ENCODE measurements at places on chromosomes 11 and 22.

DNA sequence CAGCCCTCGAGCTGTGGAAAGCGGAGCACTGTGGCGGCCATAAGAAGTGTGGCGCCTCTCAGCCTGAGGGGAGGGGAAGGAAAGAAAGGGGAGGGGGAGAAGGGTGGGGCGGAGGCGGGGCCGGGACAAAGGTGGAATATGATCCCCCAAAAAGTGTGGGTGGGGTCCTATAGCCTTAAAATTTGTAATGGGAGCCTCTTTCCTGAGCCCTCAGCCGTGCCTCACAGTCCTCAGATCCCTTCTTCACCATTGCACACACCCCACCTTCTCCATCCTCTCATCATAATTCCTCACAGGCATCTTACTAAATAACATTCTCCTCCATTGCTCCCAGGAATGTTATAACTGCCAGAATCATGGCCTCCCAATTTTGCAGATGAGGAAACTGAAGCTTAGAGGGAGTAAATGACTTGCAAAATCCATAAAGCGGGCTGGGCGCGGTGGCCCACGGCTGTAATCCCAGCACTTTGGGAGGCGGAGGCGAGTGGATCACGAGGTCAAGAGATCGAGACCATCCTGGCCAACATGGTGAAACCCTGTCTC, 600 bp upstream of the RAB6A start:
- DNase-seq: no peak

GRCh38 chr11:65184146-65184545, 2.4 kb downstream of the CAPN1 start:
- DNase-seq: no peak

GRCh38 chr11:64999478-64999877, 2.7 kb upstream of the BATF2 start:
- DNase-seq: no peak

DNA sequence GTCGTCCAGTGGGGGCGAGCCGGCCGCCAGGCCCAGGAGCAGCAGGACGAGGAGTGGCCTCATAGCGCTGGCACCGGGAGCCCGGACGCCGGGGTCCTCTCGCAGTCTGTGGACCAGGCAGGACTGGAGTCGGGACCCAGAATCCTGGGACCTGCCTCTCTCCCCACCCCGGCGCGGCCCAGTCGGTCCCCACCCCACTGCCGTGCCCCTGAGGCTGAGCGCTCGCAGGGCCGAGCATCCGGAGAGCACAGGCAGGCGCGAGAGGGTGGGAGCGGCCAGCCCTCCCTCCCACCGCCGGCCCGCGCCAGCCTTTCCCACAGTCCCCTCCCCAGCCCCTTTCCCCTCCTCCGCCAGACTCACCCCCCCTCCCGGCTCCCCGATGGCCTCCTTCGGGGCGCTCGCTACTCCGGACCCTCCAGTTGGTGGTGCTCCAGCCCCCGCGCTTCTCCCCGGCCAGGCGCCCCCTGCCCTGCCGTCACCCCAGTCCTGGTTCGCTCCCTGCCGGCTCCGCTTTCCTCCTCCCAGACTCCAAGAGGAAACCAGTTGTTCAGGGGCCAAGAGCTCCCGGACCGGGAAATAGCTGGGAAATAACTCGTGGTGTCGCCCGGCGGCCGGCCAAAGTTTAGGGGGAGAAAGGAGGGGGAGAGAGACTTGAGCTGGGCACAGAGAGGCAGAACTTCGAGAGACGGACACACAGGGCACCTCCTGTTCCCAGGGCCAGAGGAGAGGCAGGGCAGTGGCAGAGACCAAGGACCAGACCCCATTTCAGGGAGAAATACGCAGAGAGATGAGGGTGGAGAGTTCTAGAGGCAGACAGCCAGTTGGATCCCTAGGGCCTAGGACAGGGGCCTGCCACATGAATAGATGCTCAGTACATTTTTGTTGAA, at the start of gene C1QTNF5:
Gene C1QTNF5 (minus strand): TSS at position 549 of the 887 bp plus-strand sequence. CDS start 486 bp downstream, at position 63.
- no peak for DNase-seq

- no peak for DNase-seq
Observed at GRCh38 chr11:115873813-115874212, 369.6 kb upstream of the CADM1 start.

DNA sequence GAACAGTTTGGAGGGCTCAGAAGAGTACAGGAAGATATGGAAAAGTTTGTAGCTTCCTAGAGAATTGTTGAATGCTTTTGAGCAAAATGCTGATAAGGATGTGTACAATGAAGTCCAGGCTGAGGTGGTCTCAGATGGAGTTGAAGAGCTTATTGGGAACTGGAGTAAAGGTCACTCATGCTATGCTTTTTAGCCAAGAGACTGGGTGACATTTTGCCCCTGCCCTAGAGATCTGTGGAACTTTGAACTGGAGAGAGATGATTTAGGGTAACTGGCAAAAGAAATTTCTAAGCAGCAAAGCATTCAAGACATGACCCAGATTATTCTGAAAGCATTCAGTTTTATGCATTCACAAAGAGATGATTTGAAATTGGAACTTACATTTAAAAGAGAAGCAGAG, 27.9 kb upstream of the CABP2 start:
- DNase-seq: no peak

GRCh38 chr11:88213406-88213805, 38.2 kb upstream of the RAB38 start:
- DNase-seq: no peak

DNA sequence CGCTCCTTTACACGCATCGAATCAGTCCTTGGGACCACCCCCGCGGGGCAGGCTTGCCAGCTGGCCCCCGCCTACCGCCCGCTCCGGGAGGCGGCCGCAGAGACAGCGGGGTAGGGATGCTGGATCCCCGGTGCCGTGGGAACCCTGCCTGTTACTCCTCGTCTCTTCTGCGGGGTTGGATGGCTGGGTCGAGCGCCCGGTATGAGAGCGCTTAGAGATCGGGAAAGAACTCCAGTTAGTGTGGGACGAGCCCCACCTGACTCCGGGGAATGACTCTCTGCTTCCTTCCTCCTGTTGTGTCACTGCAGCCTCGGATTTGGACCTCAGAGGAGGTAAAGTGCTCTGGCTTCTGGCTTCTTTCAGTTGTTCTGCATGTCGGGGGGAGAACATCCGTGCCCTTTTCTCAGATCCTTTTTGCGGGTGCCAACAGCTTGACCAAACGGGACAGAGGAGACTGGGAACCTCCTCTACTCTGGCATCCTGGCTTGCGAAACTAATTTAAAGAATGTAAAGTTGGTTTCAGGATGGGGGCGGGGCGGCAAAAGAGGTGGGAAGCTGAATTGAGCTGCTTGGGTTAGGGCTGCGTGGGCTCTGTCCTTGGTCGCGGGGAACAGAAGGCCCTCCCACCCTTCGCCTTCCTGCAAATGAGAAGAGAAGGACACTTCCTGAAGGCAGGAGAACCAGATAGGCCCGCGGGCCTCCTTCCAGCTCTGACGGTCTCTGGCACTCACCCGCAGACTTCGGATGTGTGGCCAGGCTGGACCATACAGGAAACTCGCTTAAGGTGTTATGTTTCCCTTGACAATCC, 938 bp downstream of the LAYN start:
- peak; percentile 21 for DNase-seq

- no peak for DNase-seq
Observed at GRCh38 chr22:30866216-30866615, 102.4 kb downstream of the MORC2 start.

DNA sequence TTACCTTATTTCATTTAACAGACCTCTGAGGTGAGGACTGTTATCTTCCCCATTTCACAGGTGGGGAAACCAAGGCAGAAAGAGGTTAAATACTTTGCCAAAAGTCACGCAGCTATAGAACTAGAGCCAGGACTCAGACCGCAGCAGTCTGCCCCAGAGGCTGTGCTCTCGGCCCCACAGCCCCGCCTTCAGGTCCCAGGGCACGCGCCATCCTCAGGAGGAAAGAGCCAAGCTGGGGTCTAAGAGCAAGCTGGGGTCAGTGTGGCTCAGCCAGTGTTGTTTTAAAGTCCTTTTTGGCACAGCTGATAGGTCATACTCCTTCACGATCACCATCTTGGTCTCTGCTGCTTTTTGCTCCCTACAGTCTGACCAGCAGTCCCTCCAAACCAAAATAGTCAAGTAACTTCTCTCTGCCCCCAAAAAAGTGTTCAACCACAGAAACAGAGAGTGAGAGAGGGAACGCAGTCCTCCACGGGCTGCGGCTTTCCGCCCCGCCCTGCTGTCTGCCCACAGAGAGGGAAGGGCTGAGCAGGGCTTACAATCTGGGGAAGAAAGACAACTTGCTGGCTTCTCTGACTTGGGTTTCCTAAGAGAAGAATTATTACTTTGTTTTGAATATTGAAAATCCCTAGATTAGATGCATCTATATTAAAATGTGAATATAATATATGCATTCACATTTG, 137.2 kb upstream of the OPCML start:
- no peak for DNase-seq

- no peak for DNase-seq
Observed at GRCh38 chr11:67279589-67280340, 9.3 kb upstream of the ANKRD13D start.

GRCh38 chr22:45425531-45426265, 12.2 kb downstream of the RIBC2 start:
- DNase-seq: no peak

GRCh38 chr22:38012604-38013072, 28.3 kb upstream of the SOX10 start:
- DNase-seq: no peak

DNA sequence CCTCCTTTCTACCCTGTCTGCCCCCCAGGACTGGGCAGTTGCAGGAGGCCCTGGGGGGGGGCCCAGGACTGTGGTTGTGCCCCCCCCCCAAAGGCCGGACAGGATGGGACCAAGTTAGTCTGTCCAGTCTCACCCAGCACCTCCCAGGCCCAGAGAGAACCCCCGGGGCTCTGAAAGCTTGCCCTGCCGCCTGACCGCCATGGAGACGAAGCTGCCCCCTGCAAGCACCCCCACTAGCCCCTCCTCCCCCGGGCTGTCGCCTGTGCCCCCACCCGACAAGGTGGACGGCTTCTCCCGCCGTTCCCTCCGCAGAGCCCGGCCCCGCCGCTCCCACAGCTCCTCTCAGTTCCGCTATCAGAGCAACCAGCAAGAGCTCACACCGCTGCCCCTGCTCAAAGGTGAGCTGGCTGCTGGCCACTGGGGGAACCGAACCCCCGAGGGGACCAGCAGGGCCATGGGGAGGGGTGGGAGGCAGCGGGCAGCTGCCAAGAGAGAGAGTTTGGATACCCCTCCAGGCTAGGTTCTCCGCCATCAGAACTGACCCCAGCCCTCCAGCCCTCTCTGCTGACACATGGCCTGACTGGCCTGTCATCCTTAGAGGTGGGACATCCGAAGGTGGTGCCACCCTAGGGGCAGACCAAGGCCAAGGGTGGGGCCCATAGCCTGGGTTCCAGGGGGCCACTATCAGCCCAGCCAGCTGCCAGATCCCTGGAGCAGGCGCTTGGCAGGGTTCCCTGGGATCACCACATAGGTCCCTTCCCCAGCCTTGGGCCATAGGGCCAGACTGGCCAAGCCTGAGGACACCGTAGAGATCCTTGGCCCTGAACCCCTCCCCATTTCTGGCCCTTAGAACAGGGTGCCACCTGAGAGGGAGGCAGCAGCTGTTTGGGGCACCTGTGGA, 1.3 kb downstream of the PPP2R5B start:
- DNase-seq: no peak

- DNase-seq: peak; percentile 3
Observed at GRCh38 chr11:29962243-29962642, 54.6 kb downstream of the KCNA4 start.

DNA sequence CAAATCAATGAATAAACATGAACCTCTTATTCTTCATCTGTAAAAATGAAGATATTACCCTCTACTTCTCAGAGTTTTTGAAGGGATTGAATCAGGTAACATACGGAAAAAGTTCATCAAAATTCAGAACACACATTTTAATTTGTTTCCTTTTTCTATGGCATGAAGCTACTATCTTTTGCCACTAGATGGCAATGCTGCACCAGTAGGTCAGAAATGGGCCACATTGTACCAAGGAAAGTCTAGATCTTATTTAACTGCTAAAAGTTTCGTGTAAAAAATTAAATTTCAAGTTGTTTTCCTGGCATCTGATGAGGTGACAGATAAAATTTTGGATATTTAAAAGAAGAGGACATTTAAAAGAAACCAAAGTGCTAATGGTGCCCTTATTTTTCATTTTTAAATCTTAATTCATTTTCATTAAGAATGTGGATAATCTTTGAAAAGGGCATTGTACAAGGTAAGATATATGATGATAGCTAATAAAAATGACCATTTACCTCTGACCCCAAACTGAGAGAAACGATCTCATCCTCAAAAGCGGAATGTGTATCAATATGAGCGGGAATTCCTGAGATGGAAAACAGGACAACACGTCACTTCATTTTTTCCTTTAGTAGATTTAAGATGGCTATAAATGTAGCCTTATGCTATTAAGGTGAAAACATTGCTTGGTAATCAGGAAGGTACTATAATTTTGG, 16.1 kb downstream of the ALKBH8 start:
- DNase-seq: no peak

- no peak for DNase-seq
Observed at GRCh38 chr11:1150116-1150515, 7.6 kb upstream of the MUC5AC start.

DNA sequence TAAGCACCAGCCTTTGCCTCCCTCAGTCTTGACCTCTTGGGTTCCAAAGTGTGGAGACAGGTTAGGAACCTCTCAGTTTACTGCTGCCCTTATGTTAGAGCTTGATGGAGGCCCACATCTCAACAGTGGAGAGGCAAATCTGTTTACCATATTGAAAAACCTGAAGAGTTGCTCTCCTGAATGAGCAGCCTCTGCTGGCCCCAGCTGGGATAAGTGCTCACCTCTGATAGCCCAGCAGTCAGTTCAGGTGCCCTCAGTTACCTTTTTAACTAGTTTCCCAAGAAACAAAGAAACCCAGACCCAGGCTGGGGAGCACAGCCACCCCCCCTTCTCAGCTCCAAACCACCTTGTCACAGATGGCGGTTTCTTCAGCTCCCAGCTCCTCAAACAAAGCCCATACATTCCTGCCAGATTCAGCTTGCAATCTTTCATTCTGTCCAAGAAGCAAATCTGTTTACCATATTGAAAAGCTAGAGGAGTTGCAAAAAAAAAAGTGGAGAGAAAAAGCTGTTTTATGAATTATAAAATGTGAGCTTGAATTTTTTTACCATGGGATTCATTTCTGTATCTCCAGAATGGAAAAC, 57.2 kb downstream of the PPFIBP2 start:
- no peak for DNase-seq

DNA sequence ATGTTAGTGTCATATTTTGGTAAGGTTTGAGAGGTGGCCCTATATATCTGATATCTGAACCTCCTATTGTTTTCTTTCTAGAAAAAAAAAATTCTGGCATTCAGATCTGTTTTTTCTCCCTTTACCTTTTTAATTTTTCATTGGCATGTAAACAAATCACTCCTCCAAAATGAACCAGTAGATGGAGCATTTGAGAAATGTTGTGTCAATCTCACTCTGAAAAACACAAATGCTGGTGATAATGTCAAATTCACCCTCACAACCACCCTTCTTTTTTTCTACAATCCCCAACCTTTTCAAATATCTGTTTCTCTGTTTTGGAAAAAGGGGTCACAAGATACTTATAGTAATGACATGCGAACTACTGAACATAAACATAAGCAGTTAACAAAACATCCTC, 9.1 kb downstream of the GUCY1A2 start:
- DNase-seq: no peak

- DNase-seq: no peak
Observed at GRCh38 chr11:15590132-15590531, 475.4 kb downstream of the INSC start.

GRCh38 chr11:30333405-30333804, 10.5 kb downstream of the ARL14EP start:
- no peak for DNase-seq

- DNase-seq: no peak
Observed at GRCh38 chr22:39270280-39270679, 25.5 kb upstream of the PDGFB start.

GRCh38 chr22:25027043-25027906, 74.8 kb downstream of the KIAA1671 start:
- no peak for DNase-seq

- DNase-seq: no peak
Observed at GRCh38 chr11:117589063-117589462, 208.0 kb downstream of the DSCAML1 start.

Measured in H54 (cell line).